ENCODE measurements at places on chromosomes 11 and 22.

GRCh38 chr22:47100646-47101200, 338.3 kb downstream of the TBC1D22A start:
- no peak for DNase-seq

- no peak for DNase-seq
Measured at GRCh38 chr11:37182031-37182430, 584.0 kb upstream of the RAG2 start.

DNA sequence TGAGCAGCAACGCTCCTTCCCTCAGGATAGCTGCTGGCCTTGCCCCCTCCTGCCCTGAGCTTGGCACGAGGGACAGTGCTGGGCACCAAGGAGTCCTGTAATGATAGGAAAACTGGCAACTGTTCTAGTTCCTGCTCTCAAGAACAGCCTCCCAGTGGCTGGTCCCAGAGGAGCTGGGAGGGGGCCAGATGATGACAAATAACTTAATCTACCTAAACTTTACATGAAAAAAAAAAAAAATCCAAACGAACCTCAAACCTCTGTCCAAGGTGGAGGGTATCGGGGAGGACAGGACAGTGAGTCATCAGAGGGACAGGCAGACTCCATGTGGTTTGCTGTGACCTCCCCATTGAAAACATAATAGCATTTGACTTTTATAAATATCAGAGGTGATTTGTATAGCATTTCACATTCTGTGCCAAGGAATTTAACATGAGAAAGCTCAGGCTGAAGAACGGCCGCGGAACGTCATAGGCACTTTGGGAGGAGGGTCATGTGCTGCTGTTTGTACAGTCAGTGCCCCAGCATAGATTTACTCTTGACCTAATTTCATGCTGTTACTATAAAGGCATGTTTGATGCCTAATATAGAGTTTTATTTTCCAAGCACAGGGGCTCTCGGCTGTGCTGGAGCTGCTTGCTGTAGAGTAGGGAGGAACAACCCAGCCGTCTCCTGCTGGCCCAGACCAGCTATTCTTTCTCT, 98.2 kb upstream of the NNMT start:
- no peak for DNase-seq

DNA sequence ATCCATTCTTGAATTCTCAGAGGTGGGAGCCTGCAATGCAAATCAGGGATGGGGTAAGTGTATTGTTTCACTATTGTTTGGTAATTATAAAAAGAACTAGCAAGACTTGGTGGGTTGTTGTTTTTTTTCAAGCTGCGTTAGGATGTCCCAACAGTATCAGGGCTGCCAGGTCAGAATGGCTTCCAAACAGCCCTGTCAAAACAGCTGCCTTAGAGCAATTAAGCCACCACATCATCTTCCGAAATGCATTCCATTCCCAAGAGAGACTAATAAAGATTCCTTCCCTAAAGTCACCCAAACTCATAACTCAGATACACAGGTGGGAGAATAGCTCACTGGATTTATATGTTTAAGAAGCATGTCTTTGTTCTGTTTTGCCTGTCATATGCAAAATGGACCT, 23.5 kb downstream of the BBOX1 start:
- DNase-seq: no peak

- DNase-seq: peak; percentile 71
Measured at GRCh38 chr11:14904745-14905103, 12.7 kb upstream of the CYP2R1 start.

DNA sequence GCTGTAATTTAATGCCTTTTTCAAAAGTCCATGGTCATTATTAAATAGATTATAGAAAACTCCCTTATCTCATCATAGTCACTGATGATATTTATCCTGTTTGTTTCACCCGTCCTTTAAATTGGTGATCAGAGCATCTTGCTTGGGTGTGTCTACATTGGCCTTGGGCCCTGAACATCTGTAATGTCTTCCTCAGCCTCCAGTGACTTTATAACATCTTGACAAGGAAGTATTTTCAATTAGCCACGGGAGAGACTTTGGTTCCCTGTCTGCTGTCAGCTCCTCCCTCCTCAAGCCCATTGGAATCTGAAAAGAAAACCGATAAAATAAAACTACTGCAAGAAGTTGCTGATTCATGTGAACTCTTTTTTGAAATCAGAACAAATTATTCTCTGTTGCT, 116.9 kb upstream of the TTC12 start:
- DNase-seq: no peak

GRCh38 chr11:108307751-108308150, 84.9 kb downstream of the ATM start:
- no peak for DNase-seq

- DNase-seq: no peak
Measured at GRCh38 chr11:99773646-99774045, 752.9 kb downstream of the CNTN5 start.

GRCh38 chr11:3106736-3107524, 49.7 kb upstream of the CARS1 start:
- no peak for DNase-seq

DNA sequence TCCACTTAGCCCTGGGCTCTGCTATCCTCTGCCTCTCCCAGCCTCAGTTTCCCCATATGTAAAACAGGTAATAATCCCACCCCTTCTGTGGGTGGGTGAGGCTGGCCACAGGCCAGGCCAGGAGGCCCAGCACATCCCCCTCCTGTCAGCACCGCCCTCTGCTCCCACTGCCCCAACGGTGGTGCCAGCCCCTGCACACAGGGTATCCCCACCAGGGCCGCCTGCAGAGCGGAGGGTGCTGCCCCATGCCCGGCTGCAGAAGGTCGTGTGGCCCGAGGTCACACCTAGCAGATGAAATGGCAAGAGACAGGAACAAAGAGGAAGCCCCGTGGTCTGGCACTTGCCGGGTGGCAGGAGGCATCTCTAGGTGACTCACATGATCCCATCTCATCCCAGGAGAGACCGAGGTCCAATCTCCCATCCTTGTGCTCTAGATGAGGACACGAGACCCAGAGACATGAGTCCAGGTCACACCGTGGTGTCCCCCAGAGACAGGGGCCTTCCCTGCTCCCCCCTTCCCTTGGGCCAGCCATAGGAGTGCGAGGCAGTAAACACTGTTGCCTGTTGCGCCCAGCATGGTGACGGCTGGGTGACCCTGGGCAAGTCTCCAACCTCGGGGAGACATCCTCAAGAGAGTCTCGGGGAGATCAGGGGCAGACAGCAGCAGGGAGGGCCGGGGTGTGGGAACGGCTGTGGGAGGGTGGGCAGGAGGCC, 27.2 kb upstream of the PPARA start:
- DNase-seq: no peak

DNA sequence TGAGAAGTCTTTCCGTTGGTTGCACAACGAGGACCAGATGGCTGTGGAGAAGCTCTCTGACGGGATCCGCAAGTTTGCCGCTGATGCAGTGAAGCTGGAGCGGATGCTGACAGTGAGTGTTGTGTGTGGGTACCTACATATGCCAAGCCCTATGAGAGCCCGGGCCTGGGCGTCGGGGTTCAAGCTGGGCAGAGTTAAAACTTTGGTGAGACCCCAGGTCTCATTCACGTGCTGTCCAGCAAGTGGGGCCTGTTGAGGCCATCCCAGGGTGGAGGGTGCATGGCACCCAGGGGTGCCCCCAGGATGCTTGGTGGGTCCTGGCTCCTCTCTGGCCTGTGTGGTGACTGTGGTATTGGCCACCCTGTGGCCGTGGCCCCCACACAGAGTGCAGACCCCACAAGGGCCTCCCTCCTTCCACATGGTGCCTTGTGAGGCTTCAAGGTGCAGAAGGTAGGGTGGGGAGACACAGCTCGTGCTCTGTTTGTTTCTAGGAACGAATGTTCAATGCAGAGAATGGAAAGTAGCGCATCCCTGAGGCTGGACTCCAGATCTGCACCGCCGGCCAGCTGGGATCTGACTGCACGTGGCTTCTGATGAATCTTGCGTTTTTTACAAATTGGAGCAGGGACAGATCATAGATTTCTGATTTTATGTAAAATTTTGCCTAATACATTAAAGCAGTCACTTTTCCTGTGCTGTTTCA, 12.8 kb downstream of the GATD1 start:
- DNase-seq: no peak

- no peak for DNase-seq
Measured at GRCh38 chr11:80849253-80849652, 1408.4 kb upstream of the TENM4 start.

DNA sequence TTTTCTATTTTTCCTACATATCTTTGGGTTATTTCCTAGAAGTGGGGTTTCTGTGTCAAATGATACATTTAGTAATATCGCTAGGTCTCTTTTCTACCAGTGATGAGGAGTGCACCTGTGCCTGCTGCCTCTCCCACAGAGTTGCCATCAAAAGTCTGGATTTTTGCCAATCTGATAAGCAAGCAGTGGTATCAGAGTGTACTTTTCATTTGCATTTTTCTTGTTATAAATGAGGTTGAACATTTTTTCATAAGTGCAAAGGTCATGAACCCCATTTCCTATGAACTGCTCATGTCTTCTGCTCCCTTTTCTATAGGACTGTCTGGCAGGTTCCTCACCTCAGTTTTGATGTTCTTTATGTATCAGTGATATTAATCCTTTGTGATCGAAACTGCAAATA, 1.7 kb downstream of the TRPM5 start:
- DNase-seq: no peak

DNA sequence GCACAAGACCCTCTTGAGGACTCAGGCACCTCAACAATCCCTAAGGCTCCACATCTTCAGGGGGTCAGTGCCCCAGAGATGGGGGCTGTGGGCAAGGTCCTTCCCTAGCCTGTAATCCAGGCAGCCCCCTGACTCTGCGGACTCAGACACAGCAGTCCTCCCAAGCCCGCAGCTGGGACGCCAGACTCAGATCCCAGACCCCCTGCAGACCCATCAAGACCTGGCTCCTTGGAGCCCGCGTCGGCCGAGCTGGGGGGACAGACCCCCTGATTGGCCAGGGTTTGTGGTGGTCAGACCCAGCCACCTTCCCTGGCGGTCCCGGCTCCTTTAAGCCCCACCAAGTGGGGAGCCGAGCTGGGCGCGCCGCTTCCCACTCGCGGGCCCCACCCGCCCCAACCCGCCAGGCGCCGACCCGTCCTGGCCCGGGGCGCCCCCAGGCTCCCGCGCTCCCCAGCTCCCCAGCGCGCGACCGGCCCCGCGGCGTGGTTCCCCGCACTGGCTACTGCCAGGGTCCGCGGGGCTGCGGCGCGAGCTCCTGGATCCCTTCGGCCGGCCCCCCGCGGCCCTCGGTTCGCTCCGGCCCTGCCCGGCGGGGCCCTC, 458 bp downstream of the OSBPL5 start:
- DNase-seq: no peak

DNA sequence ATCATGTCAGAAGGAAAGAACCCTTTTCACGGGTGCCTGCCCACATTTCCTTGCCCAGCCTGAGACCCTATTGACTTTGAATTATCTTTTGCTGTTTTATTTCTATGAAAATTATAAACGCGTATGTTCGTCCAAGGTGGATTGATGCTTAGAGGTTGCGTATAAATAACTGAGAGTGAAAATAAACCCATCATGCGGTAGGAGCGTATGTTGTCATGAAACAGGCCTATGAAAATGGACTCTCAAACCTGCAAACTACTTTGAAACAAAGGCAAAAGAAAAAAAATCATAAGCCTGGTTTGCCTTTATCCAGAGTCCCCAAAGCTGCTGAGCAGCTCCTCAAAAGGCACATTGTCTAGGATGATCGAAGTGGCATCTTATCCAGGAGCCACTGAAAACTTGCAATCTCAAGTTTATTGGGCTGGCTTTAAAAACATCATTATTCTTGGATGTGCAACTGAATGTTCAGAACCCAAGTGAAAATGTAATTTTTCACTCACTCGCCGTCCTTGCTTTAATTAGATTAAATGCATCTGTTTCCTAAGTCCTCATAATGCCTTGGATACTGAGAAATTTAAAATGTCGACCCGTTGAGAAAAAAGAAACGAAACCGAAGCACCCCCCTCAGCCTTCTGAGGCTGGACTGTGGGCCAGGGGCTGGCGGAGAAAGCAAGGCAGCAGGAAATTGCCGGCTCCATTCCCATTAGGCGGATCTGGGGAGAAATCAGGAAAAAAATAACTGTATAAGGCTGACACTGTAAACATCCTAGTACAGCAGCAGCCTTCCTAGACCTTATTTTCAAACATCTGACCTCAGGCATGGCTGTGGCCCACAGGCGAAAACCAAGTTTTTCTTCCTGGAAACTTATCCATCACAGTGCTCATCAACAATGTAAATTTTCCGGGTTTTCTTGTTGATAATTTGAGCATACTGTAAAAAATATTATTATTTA, 82.9 kb upstream of the PPARA start:
- no peak for DNase-seq

GRCh38 chr11:119229288-119229672, 23.1 kb downstream of the CBL start:
- no peak for DNase-seq

DNA sequence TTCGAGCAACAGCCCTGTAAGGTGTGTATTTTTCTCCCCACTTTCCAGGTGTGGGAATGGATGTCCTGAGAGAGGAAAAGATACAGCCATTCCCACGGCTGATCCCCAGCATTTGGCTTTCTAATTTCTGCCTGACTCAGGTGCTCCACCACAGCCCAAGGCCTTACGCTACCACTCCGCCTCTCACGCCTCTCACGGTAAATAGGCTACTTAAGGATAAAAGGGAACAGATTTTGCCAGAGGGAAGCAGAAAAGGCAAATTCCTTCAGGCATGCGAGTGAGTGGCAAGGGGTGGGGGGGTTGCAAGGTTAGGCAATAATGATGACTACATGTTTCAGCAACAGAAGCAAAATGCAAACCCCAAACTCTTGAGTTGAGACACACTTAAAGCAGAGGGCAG, 9.2 kb downstream of the PVALB start:
- DNase-seq: no peak

GRCh38 chr22:37481347-37481907, 4.8 kb downstream of the MFNG start:
- no peak for DNase-seq

GRCh38 chr22:19721330-19722177, 1.8 kb upstream of the GP1BB start:
- no peak for DNase-seq

GRCh38 chr22:20405931-20406685, 12.2 kb downstream of the ZNF74 start:
- no peak for DNase-seq

DNA sequence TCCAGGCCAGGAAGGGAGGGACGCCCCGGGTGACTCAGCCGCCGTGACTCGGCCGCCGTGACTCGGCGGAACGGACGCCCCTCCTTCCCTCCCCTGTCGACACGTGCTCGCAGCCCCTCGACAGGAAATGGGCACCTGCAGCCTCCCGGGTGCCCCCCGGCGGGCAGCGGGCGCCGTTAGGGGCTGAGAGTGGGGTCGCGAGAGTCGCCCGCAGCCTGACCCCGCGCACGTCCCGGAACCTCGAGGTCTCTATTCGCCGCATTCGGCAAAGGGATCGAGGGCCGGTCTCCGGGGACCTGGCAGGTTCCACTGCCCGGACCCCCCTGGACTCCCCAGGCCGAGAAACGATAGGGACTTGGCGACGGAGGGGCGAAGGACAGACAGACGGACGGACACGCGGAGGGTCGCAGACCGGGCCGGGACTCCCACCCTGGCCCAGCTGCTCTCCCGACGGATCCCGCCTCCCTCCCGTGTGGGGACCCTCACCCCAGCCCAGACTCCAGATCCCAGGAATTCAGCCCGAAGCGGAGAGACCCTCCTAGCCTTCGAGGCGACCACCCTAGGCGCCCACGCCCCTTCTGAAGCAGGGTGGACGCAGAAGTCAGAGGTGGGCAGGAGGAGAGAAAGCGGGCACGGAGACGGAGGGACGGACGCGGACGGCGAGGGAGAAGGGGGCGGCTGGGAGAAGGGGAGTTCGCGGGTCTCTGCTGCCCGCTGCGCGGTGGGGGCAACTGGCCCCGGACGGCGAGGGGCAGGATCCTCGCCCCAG, 648 bp downstream of the FOSL1 start:
- DNase-seq: no peak
